RPMI7951 (cell line): ENCODE measurements at places on chromosomes 1 and 21. TPM values are rescaled to one million over a fixed set of nuclear protein-coding genes. Genes with fewer than 3 reads are reported as not detected.
A peak's percentile ranks its signal among the peaks of the same experiment; 100 is the strongest.

DNA sequence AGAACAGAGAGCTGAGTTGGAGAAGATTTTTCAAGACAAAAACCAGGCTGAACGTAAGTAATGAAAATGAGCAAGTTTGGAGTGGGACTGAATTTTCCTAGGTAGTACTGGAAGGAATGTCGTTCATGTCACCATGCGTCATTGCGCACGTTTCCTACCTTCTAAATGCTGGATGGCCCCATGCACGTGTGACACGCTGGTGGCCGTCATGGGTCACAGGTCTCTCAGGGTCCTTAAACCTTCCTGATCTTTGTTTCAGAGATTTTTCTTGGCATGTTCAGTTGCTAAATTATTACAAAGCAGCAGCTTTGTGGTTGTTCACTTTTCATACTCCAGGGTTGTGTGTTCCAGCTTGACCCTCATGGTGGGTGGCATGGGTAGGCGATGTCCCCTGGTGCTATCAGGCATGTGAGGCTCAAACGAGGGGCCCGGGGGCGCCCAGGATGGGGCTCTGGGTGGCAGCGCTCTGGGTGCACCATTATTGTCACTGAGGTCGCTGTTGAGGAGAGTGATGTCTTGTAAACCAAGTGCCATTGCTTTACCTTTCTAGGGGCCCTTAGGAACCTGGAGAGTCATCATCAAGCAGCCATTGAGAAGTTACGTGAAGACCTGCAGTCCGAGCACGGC lies 25.3 kb downstream of the PCNT start:
- DNase-seq: no peak

GRCh38 chr1:27044613-27045151 lies 32.0 kb upstream of the TENT5B start:
- DNase-seq: peak; percentile 71

DNA sequence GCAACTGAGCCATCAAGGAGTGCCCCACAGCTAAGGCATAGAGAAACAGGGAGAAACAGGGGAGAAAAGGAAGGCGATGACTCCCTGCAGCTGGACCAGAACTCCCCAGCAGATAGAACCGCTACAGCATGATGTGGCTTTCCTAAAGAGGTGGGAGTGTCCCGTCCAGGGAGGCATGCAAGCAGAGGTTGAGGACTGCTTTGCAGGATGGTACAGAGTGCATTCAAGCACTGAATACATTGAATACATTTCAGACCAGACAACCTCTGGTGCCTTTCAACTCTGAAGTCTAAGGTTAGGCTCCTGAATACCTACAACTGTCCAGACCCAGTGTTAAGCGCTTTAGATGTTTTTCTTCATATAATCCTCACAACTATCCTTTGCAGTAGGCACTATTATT lies 13.3 kb downstream of the DLGAP3 start:
- no peak for DNase-seq

The ZNF683 gene
- total RNA-seq: not detected in 2 replicates

DNA sequence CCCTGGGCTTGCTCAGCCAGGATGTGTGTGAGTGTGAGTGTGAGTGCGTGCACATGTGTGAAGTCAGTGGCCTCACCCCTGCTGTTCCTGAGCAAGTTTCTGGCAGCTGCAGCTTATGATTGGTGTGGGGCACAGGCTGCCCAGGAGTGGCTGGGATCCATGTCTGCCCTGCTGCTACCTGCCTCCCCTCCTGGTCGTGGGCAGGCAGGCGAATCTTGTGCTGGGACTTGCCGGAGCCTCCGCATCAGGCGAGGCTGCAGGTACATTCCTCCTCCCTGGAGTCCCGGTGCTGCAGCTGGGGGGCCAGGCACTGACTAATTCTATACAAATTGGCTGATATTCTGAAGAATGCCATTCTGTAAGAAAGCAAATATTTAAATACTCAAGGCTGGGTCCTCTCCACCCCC lies 85.6 kb upstream of the WNT4 start:
- no peak for DNase-seq

DNA sequence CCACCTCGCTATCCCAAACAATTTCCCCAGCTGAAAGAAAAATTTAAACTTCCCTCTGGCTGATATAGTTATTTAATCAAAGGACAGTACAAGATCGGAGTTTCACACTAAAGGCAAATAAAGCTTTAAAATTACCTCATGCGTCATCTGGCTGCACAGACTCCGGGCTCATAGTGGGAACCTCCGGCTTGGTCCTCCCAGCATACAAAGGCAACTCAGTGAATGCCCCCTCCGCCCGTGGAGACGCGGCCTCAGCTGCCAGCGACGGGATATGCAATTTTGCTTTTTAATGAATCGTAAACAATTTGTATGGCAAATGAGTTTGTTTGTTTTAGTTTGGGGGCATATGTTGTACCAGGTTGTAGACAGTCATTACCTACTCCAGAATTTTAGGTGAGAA lies 214.6 kb upstream of the NFIA start:
- DNase-seq: no peak

- DNase-seq: peak; percentile 72
Observed at GRCh38 chr1:101282314-101283038, 45.7 kb downstream of the S1PR1 start.

DNA sequence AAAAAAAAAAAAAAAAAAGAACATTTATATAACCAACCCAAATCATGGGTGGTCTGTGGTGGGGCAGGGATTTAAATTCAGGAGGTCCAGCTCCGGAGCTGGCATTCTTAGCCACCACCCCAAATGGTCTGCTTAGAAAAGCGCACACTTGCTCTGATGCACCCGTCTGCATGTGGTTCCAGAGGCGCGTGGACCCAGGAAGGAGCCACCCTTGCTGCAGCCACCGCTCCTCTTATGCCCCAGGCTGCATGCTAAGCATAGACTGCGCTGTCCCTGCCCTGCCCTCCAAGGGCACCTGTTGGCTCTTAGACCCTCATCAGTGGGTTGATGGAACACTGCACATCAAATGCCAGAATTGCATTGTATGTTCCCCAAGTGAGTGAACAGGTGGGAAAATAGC lies 41.4 kb downstream of the ATP5PO start:
- no peak for DNase-seq

The DNAJC6 gene
- total RNA-seq: 4.9 and 5.2 TPM in 2 replicates

DNA sequence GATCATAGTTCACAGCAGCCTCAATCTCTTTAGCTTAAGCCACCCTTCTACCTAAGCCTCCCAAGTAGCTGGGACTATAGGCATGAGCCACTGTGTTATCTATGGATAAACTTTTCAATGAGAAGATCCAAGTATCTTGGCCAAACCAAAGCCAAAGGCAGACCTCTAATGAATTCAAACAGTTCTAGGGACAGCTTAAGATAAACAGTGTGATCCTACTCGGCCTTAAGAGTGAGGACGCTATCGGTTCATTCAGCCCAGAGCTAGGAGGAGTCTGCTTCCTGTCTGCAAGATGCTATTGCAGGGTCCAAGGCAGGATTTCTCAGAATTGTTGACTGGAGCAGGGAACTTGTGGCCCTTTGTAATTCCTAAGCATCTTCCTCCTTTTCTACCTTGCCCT lies 368.7 kb downstream of the ST6GALNAC3 start:
- no peak for DNase-seq

- no peak for DNase-seq
Observed at GRCh38 chr1:110067893-110068645, 2.4 kb downstream of the ALX3 start.

DNA sequence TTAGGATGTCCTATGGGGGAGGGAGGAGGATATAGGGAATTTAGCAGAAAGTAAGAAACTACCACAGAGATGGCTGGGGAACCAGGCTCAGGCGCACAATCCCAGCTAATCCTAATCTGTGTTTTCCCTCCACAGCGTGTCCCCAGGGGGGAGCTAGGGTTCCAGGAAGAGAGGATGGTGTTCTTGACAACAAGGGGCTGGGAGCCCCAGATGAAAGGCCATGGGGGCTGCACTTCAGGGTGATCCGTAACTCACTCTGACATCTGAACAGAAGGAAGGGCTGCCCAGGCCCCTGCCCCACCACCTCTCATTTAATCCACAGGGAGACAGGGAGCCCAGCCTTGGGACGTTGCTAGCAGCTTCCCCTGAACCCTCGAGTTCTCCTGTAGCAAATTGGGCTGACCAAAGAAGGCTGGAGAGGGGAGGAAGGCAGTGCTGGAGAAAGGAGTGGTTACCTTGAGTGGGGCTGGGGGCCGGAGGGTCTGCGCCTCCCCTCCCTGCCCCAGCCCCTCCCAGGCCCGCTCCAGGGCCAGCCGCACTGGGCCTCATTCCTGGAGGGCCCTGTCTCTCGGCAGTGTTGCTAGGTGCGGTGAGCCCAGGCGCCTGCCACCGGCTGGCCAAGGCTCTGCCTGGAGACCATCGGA lies 131.7 kb downstream of the TMEM53 start:
- no peak for DNase-seq

DNA sequence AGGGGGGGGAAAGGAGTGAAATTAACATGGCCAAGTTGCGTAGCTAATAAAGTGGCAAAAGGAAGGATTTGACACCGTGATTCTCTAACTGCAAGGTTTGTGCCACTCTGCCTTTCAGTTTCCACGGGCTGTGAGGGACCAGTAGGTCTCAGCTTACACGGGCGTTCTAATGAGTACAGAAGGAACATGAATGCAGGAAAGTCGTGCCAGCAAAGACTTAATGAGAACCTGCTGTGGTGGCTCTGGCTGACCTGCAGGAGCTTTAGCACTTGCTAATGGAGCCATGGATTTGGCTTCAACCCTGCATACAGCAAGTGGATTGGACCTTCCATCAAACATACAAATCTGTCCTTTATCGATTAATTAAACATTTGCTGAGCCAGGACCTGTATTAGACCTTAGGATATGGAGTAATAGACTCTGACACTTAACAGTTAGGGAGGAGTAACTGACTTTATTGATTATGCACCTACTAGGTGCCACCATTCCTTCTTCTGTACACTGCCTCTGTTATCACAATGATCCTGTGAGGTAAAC lies 15.1 kb upstream of the PITHD1 start:
- DNase-seq: no peak

- peak; percentile 60 for DNase-seq
Observed at GRCh38 chr1:56068210-56068609, 511.2 kb downstream of the PLPP3 start.

The KANK4 gene
- 0.36 TPM in 1 of 2 replicates, not detected in the other for total RNA-seq

DNA sequence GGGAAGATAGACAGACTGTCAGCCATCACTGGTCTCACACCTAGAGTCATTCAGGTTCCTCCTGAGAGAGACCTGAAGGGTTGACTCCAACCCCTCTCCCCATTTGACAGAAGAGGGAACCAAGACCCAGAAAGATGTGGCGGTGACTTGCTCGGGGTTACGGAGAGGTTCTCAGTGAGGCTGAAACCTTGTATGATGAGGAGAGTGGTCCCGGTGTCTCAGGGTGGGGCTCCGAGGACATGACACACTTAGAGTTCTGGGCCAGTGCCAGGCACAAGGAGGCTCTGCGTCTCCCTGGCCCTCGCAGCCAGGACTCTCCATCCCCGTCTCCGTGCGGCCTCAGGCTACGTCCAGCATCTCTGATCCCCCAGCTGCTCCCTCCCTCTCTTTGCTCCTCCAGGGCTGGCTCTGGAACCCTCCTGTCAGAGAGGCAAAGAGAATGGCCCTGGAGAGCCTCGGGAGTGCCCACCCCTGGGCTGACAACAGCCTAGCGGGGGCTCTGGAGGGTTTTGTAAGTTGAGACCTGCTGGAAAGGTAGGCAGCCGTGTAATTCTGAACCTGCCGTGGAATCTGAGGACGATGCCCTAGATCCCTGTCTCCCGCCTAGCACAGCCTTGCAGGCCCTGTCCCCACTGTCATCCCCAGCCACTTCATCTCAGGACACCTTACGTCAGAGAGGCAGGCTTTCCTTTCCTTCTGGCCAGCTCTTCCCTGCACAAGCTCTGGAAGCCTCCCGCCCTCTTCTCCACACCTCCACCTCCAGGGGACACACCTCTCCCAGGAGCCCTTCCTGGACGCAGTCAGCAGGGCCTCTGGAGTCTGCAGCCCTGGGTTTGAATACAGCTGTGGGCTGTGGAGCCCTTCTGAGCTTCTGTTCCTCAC lies 4.1 kb downstream of the EFHD2 start:
- no peak for DNase-seq

The TTC39A gene
- 0.24 TPM in 1 of 2 replicates, not detected in the other for total RNA-seq

GRCh38 chr1:152774875-152775274 lies at the start of gene LCE1F:
Gene LCE1F (plus strand): TSS chr1:152775140. CDS start chr1:152776372, 1,232 bp downstream.
- DNase-seq: no peak
